ENCODE measurements at places on chromosomes 16 and 17.

DNA sequence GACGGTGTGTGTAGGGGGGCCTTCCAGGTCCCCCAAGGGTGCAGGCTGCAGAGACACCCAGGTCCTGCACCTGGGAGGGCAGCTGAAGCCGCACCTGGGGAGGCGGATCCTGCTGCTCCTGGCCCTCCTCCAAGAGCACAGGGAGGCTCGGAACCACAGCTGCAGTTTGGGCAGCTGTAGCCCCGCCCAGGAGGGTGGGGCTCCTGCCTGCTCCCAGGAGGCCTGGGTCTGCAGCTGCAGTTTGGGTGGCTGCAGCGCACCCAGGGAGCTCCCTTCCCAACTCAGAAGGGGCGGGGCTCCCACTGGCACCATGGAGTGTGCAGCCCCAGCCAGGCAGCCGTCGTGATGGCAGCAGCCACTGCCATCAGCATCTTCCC is 69.4 kb upstream of the NKD1 start:
- DNase-seq = no peak

DNA sequence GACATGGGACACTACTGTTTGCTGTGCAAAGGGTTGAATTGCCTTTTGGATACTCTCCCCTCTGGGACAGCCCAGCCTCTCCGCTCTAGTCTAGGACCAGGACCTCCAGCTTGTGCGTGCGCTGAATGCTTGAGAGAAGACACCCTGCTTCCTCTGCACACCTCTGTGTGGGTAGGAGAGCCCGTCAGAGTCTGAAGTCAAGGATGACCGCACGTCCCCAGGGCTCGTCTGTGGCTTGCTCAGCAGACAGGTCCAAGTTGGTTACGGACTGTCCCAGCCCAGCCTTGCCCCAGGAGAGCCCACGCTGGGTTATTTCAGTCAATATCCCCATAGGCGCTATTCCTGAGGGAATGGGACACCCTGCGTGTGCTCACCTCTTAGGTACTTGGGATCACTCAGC is 3.7 kb downstream of the C16orf89 start:
- DNase-seq = no peak

DNA sequence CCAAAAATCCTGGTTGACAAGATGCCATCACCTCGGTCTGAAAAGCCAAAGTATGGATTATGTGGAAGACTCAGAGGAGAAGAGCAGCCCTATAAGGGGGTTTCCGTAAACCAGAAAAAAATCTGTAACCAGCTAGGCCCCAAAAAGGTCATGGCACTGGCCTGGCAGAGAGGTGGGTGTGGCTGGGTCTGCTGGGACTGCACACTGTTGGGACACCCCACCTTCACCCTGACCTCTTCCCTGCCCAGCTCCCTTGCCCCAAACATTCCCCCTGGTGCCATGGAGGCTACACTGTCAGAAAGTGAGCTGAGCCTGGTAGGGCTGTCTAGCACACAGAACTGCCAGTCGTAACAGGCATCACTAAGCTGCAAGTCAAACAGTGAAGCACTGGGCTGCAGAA is 6.5 kb downstream of the SLC47A2 start:
- DNase-seq = no peak

DNA sequence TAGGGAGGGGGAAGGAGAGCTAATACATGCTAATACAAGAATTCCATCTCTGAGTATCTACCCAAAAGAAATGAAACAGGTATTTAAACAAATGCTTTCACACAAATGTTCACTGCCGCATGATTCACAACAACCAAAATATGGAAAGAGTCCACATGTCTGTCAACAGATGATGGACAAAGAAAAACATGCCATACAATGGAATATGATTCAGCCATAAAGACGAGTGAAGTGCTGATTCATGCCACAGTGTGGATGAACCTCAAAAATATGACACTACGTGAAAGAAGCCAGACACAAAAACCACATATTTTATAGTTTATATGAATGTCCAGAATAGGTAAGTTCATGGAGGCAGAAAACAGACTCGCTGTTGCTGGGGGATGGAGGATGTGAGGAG is 321.4 kb downstream of the FOXL1 start:
- peak; percentile 81 for DNase-seq
